Jurkat, Clone E6-1 (cell line): ENCODE measurements at places on chromosomes 11 and 22.
A peak's percentile ranks its signal among the peaks of the same experiment; 100 is the strongest.

DNA sequence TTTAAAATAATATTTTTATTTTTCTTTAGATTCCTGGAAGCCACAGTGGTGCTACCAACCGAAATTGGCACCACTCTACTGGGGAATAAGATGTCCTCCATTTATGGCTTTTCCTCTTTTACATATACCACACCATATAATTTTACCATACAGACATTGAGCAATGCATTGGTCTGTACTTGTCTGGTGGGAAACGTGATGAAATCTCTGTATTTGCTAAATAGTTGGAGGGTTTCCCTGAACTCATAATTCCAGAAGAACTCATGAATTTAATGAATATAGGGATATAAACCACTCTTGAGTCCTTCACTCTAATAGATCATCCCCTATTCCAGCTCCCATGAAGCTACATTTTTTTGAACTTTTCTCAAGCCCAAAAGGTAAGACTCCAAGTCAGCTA lies 28.0 kb upstream of the MMP13 start:
- no peak for DNase-seq

- DNase-seq = no peak
These were observed 4.8 kb downstream of the VPS26B start for GRCh38 chr11:134229126-134229790.

GRCh38 chr11:57403802-57404147 lies 13.3 kb upstream of the PRG2 start:
- DNase-seq = no peak

- peak; percentile 29 for DNase-seq
These were observed 13.0 kb downstream of the NCF4 start for GRCh38 chr22:36873614-36874308.

- no peak for DNase-seq
These were observed 62.6 kb downstream of the SWAP70 start for GRCh38 chr11:9726321-9727022.

- no peak for DNase-seq
These were observed 2.7 kb downstream of the HIPK3 start for GRCh38 chr11:33259869-33260268.

GRCh38 chr11:15557457-15558230 lies 442.9 kb downstream of the INSC start:
- DNase-seq = no peak
